ENCODE measurements at places on chromosomes 2 and 18.

- no peak for DNase-seq
Measured at GRCh38 chr18:2337552-2338141, 233.7 kb downstream of the METTL4 start.

DNA sequence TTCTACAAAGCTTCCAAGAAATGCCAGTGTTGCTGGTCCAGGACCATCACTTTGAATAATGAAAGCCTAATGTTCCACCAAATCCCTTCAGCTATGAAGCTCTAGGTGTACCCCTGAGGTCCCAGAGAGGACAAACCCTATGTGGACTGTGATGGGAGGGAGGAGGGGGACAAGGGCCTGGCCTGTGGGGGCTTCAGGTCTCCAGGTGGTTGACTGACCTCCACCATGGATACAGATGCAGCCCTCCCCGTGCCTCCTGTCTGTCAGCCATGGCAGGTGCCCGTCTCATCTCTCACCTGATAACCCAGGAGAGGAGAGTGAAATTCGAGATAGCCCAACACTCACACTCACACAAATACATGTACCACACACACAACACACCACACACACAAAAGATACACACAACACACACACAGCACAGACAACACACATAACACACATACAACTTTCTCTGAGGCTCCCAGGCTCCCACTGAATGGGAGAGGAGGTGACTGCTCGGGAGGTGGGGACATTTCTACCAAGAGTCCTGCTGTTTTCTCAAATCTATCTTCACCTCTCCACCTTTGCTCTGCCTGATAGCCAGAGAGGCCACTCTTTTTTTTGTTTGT, 12.8 kb upstream of the RHOB start:
- no peak for DNase-seq

GRCh38 chr2:132599556-132599955, 70.4 kb downstream of the LYPD1 start:
- DNase-seq, result no peak

DNA sequence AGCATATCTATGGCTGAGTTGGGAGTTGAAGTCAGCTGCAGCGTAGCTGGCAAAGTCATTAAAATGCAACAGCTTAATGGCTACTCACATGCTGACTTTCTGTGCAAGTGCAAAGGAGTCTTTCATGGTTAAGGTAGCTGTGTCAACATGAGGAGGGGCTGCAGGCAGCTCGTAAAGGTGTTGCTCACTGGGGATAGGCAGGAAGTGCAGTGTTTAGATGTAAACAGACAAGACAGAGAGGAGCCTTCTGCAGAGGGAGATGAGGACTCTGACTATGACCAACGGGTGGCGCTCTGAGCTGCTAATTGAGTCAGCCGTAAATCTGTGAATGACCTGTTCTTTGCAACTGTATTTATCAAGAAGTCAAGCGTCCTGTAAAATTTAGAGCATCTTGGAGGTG, 22.3 kb upstream of the CAVIN2 start:
- DNase-seq, result peak; percentile 9

DNA sequence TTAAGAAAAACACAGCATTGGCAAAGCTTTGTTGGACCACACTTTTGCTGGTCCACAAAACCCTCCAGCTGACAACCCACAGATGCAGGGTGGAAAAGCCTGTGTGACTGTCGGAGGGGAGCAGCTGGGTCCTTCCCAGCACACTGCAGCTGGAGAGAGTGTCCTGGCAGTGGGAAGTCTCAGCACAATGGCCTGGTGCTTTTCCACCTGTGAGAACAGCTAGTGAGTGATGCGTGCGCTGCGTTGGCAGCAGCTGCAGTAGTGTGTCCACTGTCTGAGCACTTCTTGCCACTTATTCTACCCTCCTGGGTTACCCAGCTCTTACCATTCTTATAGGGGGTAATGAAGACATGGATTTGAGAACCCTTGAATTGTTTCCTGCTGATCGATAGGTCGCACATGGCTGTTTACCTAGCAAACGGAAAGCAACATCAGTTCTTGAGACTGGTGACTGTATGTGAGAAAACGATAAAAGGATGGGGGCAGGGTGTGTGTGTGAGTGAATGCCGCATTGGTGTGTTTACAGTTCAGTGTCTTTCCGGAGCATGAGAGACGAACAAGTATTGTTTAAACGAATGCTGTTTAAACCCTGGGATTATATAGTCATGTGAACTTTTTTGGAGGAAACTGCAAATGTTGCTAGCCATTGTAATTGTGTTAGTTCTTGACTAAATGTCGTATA, 69.7 kb downstream of the LYPD6 start:
- DNase-seq, result peak; percentile 68

GRCh38 chr2:124838406-124838805, 813.3 kb downstream of the CNTNAP5 start:
- DNase-seq, result no peak

DNA sequence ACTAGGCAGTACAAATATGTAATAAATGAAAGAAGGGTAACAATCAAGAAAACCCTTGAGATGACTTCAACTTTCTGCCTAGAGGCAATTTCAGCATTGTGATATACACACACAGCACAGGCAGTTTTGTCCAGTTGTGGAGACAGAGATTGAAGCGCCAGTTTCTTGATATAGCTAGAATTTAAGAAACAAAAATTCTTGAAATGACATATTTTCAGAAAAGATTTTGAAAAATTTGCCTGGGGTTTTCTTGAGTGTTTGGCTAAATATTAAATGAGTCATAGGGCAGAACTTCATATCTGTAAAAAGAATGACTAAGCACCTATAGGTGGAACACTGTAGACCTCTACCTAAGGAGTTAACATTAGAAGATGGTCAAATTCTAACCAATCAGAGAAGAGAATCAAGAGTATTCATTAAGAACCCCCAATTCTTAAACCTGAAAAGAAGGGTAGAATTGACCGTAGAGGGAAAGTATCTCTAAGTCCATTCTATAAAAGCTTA, 1266.8 kb upstream of the TMEFF2 start:
- DNase-seq, result no peak

GRCh38 chr2:238251331-238251730, 11.5 kb upstream of the HES6 start:
- DNase-seq, result no peak

DNA sequence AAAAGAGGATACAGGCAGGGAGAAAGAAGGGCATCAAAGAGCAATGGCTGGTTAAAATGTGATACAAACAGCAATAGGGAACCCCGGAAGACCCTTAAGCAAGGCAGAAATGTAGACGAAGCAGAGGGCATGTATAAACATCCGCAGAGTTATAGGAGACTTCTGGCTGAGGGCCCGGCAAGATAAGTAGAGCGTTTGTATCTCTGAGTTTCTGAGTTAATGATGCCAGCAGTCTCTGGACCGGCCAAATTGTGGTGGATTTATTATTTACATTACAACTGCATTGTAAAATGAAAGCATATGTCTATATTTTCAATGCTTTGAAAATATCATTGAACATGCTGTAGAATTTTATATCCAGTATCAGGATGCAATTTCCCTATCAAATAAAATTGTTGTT, 148.0 kb upstream of the KCTD1 start:
- DNase-seq, result no peak

DNA sequence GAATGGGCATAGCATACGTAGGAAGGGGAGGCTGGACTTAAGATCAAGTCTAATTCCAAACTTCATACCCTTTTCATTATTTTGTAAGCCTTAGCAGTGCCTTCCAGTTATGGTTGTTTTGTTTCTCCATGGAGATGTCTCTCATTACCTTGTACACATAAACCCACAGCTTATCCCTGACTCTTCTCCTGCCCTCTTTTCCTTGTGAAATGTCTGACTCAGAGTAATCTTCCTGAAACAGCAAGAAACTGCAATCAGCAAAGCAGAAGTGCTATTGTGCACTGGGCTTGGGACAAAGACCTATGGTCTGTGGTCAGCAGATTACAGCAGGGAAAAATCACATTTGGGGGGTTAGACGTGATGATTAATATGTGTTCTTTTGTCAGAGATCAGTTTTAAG, 176.7 kb downstream of the IKZF2 start:
- DNase-seq, result no peak

GRCh38 chr2:122236152-122236874, 480.9 kb downstream of the TSN start:
- no peak for DNase-seq

DNA sequence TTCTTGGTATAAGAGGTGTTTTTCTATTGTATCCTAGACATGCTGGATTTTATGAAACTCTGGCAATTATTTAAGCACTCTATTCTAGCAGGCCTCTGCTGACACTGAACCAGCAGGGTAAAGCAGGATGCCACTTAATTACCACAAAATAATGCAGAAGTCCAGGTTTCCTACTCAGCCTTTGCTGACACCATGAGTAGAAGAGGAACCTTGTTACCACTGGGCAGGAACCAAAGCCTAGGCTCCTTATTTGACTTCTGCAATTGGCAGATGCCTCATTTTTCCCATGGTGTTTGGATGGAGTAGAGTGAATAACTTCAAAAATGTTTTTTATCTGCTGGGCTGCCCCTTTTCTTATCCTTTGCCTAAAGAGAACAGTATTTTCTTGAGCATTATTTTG, 60.8 kb downstream of the THNSL2 start:
- no peak for DNase-seq

- no peak for DNase-seq
Measured at GRCh38 chr2:144619760-144620159, 99.8 kb upstream of the ZEB2 start.

DNA sequence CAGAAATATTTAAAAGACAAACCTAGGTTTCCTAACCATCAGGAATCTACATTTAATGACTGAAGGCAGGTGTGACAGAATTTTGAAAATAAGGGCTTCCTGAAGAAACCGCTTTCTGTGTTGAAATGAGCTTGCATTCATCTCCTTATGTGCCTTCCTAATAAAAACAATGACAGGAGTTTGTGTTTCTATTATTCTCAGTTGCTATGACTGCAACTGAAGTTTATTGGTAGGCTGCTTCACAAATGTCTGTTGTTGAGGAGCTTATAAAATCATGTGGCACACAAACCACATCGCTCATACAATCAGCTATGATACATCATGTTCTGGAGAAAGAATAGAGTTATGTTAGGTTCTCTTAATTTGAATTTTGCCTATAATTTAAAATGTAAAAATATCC, 362.7 kb upstream of the SLC8A1 start:
- no peak for DNase-seq

GRCh38 chr2:164796999-164797398, 44.6 kb downstream of the COBLL1 start:
- no peak for DNase-seq

- no peak for DNase-seq
Measured at GRCh38 chr2:110858993-110859701, 126.8 kb downstream of the ACOXL start.

DNA sequence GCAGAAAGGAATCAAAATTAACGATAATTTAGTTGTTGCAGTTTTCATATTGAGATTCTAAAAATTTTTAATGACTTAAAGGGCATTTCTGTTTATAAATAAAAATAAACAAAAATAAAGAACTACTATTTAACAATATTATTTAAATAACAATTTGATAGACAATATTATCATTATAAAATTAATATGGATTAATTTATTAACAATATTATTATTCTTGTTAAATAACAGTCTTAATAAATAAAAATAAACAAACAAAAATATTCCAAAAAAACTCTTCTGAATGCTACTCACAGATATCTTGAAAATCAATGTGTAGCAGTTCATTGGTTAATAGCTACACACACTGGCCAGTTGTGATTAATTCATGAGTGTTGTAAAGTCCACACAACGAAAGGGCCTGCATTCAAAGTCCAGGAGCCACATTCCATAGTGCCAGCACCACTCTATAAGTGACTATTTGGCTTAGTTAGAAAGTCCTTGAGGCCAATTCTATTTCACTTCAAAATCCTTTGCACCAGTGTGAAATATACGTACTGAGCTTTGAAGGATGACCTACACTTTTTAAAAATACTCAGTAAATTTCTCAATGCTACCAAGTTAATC, 117.1 kb downstream of the ZNF521 start:
- no peak for DNase-seq

DNA sequence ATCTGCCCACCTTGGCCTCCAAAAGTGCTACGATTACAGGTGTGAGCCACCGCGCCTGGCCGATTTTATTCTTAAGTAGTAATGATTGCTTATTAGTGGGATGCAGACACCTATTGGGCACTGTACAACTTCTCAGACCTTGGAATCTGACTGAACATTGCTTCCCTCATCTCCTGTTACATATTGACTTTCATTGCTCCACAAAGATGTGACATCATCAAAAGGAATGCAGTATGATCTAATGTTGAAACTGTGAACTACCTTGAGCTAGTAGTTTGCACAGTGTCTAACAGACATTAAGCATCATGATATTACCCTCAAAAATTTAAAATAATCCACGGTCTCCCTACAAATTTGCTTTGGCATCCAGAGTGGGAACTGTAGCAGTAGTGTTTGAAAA, 109.8 kb upstream of the SIX2 start:
- no peak for DNase-seq

GRCh38 chr2:85913884-85914881, 25.4 kb upstream of the ST3GAL5 start:
- no peak for DNase-seq

- DNase-seq, result no peak
Measured at GRCh38 chr18:58541146-58541788, 87.6 kb downstream of the ALPK2 start.

DNA sequence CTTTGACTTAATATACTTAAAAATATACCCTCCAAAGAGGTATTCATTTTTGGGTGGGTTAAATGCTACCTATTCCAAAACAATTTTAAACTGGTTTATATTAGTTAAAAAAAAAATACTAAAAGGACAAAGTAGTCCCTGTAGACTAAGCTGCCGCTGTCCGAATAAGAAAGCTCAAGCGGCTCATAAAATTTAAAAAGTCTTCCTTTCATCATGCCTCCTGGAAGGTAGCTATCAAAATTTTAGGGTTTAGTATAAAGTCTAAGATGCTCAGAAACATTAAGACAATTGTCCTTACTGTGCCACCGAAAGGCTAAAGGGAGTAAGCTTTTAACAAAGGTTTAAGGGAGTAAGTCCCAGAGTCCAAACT, 440 bp upstream of the UGGT1 start:
- DNase-seq, result no peak

DNA sequence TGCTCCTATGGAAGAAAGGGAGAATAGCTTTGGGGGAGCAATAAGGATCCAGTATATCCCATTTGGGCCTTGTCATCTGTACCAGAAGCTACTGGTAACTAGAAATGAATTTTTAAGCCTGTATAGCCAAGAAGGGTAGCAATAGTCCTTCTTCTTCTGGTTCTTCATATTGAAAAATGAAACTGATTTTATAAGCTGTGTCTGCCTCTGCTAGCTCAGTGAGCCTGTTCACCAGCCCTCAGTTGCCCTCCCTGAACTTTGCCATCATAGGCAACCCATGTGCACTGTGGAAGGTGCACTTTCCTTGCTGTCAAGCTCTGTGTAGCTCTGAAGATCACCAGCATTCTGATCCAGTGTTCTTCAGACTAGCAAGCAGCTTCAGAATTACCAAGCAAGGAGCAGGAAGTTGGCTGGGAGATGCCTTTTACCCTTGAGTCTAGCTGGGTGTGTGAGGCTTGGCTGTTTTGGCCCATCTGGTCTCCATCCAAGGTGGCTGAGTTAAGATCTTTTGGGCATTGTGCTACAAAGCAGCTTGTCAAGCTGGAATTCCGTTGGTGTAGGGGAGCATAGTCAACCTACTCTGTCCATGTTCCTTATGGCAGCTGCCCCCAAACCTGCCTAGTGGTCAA, 55.8 kb upstream of the MGAT5 start:
- DNase-seq, result no peak

Data from NCI-H1417 treated with DMSO at 0.1 percent for 48 hours (cell line).